ENCODE measurements at places on chromosomes 1 and 21.

DNA sequence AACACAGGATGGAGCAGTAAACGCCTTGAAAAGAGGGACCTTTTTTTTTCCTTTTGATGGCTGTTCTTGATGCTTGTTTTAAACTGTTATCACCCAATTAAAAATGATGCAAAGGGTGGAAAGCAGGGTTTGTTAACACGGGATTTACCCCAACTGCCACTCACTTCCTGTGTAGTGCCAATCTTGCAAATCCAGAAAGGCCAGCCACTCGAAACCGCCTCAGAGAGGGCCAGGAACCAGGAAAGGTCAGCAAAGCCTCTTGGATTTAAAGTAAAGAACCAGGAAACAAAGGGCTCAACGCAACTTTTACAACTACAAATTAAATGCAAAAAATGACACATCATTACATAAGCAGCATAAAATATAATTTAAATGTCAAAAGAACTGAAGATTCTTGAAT, 347.4 kb downstream of the PDE4B start:
- no peak for DNase-seq

DNA sequence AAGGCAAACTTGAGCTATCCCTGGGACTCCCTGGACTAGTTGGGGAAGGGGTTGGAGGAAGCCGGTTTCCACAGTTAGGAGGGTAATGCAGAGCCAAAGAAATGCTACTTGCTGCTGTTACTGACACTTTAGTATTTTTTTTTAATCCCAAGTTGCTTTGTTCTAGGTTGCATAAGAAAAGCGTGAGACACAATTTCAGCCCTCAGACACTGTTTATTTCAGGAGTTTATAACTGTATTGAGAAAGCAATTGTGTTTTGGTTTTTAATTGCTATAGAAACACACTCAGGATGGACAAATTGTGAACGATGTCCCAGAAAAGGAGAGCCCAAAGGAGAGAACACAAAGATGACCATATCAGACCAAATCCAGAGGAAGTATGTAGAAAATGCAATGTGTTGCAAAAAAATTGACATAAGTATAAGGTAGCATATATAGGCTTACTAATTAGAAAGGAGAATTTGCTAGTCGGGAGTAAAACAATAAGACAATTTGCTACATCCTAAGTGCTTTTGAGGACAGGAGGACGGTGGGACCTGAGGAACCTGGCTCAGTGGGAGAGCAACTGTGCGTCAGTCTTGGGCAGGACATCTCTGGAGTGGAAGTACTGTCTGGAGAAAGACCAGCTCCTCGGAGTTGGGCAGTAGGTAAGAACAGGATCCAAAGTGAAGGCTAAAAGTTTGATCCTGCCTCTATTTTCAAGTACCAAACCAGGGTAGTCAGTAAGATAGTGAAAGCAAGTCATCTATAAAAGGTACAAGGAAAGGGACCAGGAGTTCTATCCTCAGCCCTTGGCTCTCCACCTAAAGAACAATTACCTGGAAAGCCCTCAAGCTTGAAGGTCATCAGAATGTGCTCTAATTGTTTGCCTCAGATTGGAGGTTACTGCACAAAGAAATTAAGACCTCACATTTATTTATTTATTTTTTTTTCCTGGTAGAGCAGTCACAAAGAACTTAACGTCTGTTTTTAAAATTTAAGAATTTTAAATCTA, 39.9 kb downstream of the DIPK1A start:
- no peak for DNase-seq

- no peak for DNase-seq
Observed at GRCh38 chr1:66940981-66941380, 16.2 kb downstream of the MIER1 start.

DNA sequence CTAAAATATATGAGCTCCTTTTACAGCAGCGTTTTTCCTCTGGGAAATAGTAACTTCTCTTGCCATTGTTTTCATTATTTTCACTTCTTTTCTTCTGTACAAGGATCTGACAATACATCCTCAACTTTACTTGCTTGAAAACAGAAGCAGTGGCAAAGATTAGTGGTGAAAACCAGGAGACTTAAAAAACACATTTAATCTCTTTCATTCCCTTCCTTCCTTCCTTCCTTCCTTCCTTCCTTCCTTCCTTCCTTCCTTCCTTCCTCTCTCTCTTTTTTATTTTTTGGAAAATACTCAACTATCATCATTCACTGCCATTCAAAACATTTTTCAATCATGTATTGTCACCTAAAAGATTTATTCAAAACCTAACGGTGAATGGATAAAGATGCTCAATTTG, 1411.4 kb downstream of the NCAM2 start:
- DNase-seq = no peak

GRCh38 chr1:227891955-227892488, 55.7 kb downstream of the WNT9A start:
- no peak for DNase-seq

GRCh38 chr1:7942214-7942921, 1.7 kb upstream of the TNFRSF9 start:
- DNase-seq = peak; percentile 30

DNA sequence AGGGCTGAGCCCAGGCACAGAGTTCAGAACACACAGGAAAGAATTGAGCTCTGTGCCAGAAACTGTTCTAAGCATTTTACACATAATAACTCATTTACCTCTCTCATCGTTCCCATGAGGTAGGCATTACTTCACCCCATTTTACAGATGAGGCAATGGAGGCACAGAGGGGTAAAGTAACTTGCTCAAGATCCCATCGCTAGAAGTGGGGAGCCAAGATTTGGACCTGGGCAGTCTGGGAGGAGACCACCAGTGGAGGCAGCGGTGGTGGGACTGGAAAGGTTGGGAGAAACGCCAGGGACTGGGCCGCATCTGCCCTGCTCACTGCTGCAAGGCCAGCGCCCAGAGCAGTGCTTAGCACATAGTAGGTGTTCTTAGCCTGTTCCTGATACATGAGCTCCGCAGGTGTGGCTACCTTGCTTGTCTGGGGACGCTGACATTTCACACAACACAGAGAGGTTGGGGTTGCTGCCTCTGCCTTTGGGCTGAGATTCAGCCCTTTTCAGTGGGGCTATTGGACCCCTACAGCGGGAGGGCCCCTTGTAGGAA, 27.8 kb upstream of the EPS8L3 start:
- DNase-seq = no peak

DNA sequence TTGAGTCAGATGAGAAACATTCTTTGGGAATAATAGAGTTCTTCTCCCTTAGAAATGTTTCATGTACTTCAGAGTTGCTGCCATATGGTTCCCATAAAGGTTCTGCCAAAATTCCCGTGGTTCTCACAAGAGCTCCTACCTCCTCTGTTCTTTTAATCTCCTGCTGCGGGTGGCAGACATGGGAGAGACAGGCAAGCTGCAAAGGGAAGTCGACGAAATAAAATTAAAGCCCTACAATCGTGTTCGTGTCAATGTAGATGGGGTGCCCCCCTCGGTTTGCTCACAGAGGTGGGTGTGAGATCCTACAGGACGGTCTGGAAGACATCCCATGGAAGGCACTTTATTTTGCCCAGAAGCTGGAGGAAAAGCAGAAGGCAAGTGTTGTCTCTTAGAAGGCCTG, 276.0 kb downstream of the RWDD3 start:
- DNase-seq = no peak

GRCh38 chr1:1891349-1892078, 627 bp upstream of the GNB1 start:
- DNase-seq = peak; percentile 67

DNA sequence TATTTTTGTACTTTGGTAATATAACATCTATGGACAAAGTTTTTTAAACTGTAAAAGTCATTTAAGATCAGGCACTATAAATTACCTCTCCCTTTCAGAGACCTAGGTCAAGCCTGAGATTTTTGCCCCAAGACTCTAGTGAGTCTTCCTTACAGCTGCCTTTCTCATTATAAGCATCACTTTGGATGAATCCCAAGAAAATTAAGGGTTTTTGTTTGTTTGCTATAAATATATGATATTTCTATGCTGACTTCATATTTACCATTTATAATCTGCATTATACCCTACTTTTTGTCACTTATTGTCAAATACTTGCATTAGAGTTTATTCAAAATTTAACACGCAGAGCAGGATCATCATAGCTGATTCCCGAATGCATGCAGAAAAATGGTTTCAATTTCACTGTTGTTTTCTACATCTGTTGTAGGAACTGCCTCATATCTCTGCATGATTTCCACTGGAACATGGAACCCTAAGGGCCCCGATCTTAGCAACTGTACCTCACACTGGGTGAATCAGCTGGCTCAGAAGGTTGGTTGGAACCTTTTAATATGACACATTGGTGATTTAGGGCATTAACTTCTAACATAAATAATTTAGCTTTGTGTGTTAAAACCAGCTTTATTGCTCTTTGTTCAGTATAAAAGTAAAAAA, 150.0 kb downstream of the ADGRL2 start:
- DNase-seq = no peak

- no peak for DNase-seq
Observed at GRCh38 chr1:83055391-83056170, 943.4 kb downstream of the TTLL7 start.

DNA sequence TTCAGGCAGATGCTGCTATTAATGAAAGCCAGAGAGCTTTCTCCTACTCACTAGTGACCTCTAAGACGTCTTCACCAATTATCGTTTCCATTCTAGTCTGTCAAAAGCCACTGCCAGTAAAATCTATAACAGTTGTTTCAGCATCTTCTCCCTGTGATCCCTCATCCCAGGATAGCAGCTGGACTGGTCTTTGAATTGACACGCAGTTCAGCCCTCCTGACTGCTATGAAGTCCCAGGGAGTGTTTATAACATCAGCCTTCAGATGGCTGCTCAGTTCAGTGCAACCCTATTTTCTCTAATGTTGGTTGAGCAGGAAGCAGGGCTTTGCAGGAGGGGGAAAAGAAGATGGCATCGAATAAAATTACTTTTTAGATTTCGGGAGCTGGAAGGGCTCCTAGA, 23.6 kb upstream of the MARK1 start:
- no peak for DNase-seq

- no peak for DNase-seq
Observed at GRCh38 chr1:228317891-228318810, 88.5 kb downstream of the TRIM11 start.

DNA sequence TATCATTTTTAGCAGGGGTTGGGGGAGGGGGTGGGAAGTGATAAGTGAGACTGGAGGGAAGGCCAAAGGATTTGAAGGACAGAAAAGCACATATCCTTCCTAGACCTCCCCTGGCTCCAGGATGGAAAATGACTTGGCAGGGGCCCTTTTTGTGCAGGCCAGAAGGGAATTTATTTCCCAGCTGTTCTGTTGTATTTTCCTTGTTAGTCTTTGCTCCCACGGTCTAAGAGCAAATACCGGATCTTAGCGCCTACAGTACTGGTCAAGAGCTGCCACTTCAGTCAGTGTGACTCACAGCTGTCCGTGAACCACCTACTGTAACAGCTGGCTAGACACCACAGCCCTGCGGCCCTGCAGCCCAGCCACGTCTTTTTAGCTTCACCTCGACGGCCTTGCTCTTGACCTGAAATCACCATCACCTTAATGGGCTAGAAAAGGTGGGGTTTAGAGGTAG, 51.0 kb upstream of the ERRFI1 start:
- no peak for DNase-seq
